ENCODE measurements at places on chromosomes 1 and 21.

DNA sequence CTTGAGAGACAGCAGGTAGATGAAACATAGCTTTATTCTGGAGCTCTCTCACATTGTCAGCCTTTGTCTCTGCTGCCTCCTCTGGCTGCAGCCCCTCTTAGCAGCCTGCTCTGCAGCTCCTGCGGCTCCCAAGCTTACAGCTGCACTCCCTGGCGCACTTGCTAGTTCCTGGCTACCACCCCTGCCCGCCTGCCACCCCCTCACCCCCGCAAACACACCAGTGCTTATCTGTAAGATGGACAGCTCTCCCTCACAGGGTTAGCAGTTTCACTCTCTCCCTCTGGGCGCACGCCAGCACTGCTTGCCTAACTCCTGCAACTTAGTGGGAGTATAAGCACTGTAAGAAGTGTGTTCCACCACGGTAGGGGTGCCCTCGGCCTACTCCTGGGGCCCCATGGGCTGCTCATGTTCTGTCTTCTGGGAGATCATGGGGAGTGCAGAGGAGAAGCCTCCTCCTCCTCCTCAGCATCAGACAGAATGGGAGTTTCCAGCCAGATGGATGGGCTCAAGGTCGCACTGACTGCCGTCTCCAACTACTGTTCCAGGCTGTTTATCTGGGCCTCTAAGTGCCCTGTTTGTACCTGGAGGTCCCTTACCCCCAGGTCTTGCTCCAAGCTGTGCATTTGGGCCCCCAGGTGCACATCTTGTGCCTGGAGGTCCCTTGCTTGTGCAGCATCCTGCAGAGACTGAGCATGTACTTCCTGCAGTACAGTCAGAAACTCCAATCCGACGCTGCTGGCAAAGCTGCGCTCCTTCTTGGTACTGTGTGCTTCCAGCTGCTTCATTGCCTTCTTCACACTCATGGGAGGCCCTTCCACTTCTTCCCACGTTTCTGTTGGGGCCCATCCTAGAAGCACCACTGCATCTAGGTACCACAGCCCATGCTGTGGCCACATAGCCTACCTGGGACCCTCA, 1388.1 kb downstream of the AMY1C start:
- H3K4me3 ChIP-seq, result no peak overlapping the region
- H3K27ac ChIP-seq, result no peak overlapping the region
- no peaks in the 10 kb centered on the region for H3K27me3 ChIP-seq
- H3K4me1 ChIP-seq, result no peaks in the 10 kb centered on the region

DNA sequence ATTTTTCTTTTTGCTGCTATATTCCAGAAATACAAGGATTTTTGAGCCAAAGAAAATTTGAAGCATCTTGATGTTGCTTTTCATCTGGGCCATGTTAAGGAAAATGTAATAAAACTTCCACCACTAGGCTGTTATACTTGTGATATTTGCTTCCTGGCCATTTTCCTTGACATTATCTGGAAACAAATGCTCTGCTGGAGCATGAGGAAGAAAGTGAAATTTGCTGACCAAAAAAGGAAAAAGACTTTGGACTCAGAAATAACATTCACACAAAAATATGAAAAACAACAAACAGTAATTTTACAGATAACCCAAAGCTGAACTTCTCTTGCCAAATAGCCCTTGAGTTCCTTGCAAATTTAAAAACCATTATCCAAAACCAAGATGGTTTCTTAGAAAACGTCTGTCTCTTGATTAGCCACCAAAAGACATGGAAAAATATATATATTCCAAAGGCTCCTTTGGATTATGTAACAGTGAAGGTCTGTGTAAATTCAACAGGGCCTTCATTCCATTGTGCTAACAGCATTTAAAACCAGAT, 344.5 kb downstream of the LMX1A start:
- no peaks in the 10 kb centered on the region for H3K36me3 ChIP-seq
- no peak for DNase-seq
- no peaks in the 10 kb centered on the region for H3K4me1 ChIP-seq
- no peaks in the 10 kb centered on the region for H3K27me3 ChIP-seq
- H3K4me3 ChIP-seq, result no peak overlapping the region

GRCh38 chr1:12146343-12147112, 20.3 kb upstream of the TNFRSF1B start:
- peaks cover 89% of the 10 kb centered on the region for H3K4me1 ChIP-seq
- no peak overlapping the region for H3K4me3 ChIP-seq
- no peak for DNase-seq
- no peaks in the 10 kb centered on the region for H3K36me3 ChIP-seq
- H3K27ac ChIP-seq, result peak overlapping the region; percentile 79

DNA sequence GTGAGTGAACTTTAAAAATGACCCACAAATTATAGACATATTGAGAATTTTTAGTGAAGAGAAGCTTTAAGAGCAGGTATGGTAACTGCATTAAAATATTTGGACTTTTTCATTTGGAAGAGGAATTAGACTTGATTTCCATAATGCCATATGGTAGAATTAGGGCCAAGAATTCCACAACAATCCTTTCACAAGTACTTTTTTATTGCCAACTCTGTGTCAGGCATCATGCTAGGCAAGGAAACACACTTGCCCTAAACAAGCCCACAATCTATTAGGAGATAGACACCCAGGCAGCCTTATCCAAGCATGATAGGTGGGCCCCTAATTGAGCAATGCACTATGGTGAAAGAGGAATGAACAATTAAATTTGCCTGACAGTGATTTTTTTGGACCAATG, 353.0 kb downstream of the TGFB2 start:
- no peaks in the 10 kb centered on the region for H3K27me3 ChIP-seq
- H3K36me3 ChIP-seq, result no peaks in the 10 kb centered on the region
- H3K4me3 ChIP-seq, result no peak overlapping the region
- DNase-seq, result no peak
- no peak overlapping the region for H3K27ac ChIP-seq

GRCh38 chr21:44569861-44570517, 3.5 kb upstream of the KRTAP10-4 start:
- H3K27ac ChIP-seq, result no peak overlapping the region
- no peak for DNase-seq
- H3K36me3 ChIP-seq, result no peaks in the 10 kb centered on the region
- H3K4me1 ChIP-seq, result peaks cover 23% of the 10 kb centered on the region
- H3K4me3 ChIP-seq, result no peak overlapping the region

DNA sequence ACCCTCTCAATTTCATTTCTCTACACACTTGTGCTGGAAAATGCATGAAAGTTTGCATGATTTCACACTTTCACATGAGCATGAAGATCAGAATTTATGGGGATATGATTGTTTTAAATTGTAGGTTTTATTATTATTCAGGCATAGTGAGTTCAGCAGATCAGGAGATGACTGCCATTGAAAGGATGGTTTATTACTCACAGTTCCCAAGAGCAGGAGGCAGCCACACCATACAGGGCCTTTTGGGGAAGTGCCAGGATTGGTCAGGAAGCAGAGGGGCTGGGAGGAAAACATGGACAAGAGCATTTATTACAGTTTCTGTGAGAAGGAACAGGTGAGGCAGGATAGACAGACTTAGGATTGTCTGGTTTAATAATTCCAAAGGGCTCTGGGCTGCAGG, 114.6 kb upstream of the KCNJ15 start:
- no peaks in the 10 kb centered on the region for H3K36me3 ChIP-seq
- H3K4me1 ChIP-seq, result no peaks in the 10 kb centered on the region

- no peak overlapping the region for H3K27ac ChIP-seq
- no peaks in the 10 kb centered on the region for H3K36me3 ChIP-seq
- DNase-seq, result no peak
- H3K4me3 ChIP-seq, result no peak overlapping the region
- H3K4me1 ChIP-seq, result no peaks in the 10 kb centered on the region
Observed at GRCh38 chr1:33424610-33425009, 6.3 kb downstream of the PHC2 start.

DNA sequence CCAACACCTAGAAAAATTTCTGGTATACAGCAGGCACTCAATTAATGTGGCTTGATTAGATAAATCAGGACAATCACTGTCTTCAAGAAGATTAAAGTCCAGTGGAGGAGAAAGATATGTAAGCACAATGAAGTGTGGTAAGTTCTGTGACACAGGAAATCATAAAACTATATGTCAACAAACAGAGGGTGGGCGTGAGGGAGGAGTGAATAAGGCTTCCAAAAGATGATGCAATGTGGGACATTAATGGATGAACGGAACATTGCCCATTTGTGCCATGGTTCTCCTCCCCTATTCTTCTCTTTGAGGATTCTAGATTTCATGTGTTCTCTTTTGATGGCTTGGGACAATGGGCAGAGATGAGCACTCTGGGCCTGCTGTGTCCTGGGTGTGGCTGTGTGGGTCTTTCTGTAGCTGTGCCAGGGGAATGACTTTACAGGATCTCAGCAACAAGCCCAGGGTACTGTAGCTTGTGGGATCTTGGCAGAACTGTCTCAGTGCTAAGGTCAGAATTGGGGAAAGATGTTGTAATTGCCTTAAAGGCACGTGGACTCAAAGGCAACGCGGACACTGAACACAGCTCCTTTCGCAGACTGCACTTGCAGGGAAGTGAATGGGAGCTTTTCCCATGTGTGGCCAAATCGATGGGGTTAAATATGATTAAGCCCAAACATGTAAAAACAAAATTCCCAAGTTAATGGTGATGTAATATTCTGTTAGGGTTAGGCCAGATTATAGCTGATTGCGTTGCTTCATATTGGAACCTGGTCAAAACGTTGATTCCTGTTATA, 366.9 kb downstream of the TGFB2 start:
- peaks cover 2% of the 10 kb centered on the region for H3K27me3 ChIP-seq
- H3K4me3 ChIP-seq, result no peak overlapping the region
- no peak for DNase-seq
- no peaks in the 10 kb centered on the region for H3K4me1 ChIP-seq
- no peak overlapping the region for H3K27ac ChIP-seq

DNA sequence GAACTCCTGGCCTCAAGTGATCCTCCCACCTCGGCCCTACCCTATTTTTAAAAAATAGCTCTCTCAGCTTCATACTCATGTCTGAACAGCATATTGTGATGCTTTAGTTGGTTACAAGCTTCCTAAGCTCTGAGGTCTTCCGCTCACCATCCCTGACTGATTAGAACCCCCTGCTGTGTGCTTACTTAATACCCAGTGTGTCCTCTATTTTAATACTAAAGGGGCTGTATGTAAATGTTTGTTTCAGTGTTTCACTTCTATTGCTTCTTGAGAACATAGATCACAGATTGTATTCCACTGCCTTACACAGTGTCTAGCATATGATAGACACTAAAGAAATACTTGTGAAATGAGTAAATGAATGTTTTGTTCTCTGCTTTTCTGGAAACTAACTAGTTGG, 29.8 kb downstream of the ZYG11B start:
- H3K4me3 ChIP-seq, result no peak overlapping the region
- H3K4me1 ChIP-seq, result peaks cover 2% of the 10 kb centered on the region
- peaks cover 23% of the 10 kb centered on the region for H3K36me3 ChIP-seq
- no peaks in the 10 kb centered on the region for H3K27me3 ChIP-seq

DNA sequence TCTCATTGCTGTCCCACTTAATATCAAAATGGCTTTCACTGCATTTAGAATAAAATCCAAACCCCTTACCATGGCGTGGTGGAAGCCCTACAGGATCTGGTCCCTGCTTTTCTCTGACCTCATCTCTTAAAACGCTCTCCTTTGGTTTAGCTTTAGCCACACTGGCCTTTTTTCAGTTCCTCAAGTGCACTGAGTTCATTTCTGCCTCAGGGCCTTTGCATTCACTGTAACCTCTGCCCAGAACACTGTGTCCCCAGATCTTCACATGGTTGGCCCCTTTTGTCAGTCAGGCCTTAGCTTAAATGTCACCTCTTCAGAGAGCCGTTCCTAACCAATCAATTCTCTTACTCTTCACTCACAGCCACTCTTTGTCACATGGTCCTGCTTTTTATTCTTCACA, 21.5 kb downstream of the BCL9 start:
- peaks cover 27% of the 10 kb centered on the region for H3K27me3 ChIP-seq
- H3K4me1 ChIP-seq, result no peaks in the 10 kb centered on the region

GRCh38 chr1:184801503-184801902, 46.8 kb upstream of the EDEM3 start:
- no peaks in the 10 kb centered on the region for H3K27me3 ChIP-seq
- H3K36me3 ChIP-seq, result peaks cover 3% of the 10 kb centered on the region
- H3K4me1 ChIP-seq, result peaks cover 11% of the 10 kb centered on the region
- DNase-seq, result no peak
- H3K4me3 ChIP-seq, result no peak overlapping the region

GRCh38 chr1:201702936-201703335, 126.0 kb upstream of the IPO9 start:
- H3K27me3 ChIP-seq, result peaks cover 7% of the 10 kb centered on the region
- H3K4me3 ChIP-seq, result no peak overlapping the region
- H3K36me3 ChIP-seq, result no peaks in the 10 kb centered on the region
- no peak overlapping the region for H3K27ac ChIP-seq
- no peaks in the 10 kb centered on the region for H3K4me1 ChIP-seq

Measured in activated B cell treated with CpG ODN at 0.5 μM for 24 hours (primary cell).